ENCODE measurements at places on chromosomes 6 and 20. TPM values are rescaled to one million over a fixed set of nuclear protein-coding genes. Genes with fewer than 3 reads are reported as not detected.

Gene C20orf204
- polyA plus RNA-seq: 0.16 TPM

GRCh38 chr20:31704225-31705119 is 18.2 kb downstream of the BCL2L1 start:
- no peak for DNase-seq
- H3K27ac ChIP-seq: peak overlapping the region; percentile 80

- H3K4me1 ChIP-seq: peaks cover 5% of the 10 kb centered on the region
- H3K27me3 ChIP-seq: no peaks in the 10 kb centered on the region
Observed at GRCh38 chr20:9353180-9353915, 161.0 kb upstream of the LAMP5 start.

Gene TFAP2C
- polyA plus RNA-seq: not detected

GRCh38 chr6:111767752-111768430 is 105.4 kb downstream of the FYN start:
- H3K4me1 ChIP-seq: peaks cover 12% of the 10 kb centered on the region
- peaks cover 5% of the 10 kb centered on the region for H3K36me3 ChIP-seq
- no peaks in the 10 kb centered on the region for H3K27me3 ChIP-seq

Gene ADAM33
- polyA plus RNA-seq: 5.0 TPM

- H3K4me1 ChIP-seq: no peaks in the 10 kb centered on the region
- no peak overlapping the region for H3K27ac ChIP-seq
- DNase-seq: no peak
- no peaks in the 10 kb centered on the region for H3K27me3 ChIP-seq
Observed at GRCh38 chr6:106748547-106749207, 119.3 kb downstream of the QRSL1 start.

DNA sequence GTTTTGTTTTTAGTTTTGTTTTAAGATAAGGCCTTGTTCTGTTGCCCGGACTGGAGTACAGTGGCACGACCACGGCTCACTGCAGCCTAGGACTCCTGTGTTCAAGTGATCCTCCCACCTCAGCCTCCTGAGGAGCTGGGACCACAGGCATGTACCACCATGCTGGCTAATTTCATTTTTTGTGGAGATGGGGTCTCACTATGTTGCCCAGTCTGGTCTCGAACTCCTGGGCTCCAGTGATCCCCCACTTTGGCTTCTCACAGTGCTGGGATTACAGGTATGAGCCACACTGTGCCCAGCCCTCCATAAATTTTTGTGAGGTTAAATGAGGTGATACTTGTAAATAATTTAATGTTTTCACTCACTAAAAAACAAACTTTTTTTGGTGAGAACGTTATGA is 76.6 kb downstream of the ARID1B start:
- no peak for DNase-seq
- H3K4me3 ChIP-seq: no peak overlapping the region
- no peaks in the 10 kb centered on the region for H3K36me3 ChIP-seq
- peaks cover 19% of the 10 kb centered on the region for H3K4me1 ChIP-seq
- no peaks in the 10 kb centered on the region for H3K27me3 ChIP-seq
- no peak overlapping the region for H3K27ac ChIP-seq

Gene MAPK13
- polyA plus RNA-seq: 2.3 TPM

DNA sequence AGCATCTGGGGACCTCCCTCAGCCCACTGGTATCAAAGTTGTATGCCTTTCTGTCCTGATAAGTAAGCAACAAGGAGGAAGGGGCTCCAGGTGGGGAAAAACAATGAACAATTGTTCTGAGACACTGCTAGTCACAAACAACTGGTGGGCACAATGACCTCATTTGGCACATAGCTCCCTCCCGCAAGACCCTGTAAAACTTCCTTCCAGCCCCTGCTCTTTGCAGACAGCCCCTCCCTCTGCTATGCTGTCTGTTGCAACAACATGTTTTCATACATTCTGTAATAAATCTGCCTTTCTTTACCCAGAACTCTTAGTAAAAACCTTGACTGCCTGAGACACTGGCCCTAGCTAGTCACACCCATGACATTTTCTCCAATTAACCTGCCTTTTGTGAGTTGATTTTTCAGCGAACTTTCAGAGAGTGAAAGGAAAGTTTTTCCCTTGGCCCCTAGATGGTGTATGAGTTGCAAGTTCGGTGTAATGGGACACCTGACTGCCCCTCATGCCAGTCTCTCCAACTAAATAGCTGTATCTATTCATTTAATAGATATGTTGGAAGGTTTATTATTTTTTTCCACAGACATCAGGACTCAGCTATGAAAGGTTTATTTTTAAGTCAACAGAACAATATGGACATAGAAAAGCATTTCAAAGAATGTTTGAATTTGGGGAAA is 142.3 kb upstream of the SLC22A16 start:
- no peak for DNase-seq
- H3K36me3 ChIP-seq: peaks cover 41% of the 10 kb centered on the region

Gene TCP11
- polyA plus RNA-seq: 0.16 TPM

GRCh38 chr6:90406142-90406794 is 109.6 kb upstream of the BACH2 start:
- no peaks in the 10 kb centered on the region for H3K36me3 ChIP-seq
- no peaks in the 10 kb centered on the region for H3K27me3 ChIP-seq
- no peak overlapping the region for H3K27ac ChIP-seq
- no peak overlapping the region for H3K4me3 ChIP-seq

Gene LHFPL5
- polyA plus RNA-seq: not detected

DNA sequence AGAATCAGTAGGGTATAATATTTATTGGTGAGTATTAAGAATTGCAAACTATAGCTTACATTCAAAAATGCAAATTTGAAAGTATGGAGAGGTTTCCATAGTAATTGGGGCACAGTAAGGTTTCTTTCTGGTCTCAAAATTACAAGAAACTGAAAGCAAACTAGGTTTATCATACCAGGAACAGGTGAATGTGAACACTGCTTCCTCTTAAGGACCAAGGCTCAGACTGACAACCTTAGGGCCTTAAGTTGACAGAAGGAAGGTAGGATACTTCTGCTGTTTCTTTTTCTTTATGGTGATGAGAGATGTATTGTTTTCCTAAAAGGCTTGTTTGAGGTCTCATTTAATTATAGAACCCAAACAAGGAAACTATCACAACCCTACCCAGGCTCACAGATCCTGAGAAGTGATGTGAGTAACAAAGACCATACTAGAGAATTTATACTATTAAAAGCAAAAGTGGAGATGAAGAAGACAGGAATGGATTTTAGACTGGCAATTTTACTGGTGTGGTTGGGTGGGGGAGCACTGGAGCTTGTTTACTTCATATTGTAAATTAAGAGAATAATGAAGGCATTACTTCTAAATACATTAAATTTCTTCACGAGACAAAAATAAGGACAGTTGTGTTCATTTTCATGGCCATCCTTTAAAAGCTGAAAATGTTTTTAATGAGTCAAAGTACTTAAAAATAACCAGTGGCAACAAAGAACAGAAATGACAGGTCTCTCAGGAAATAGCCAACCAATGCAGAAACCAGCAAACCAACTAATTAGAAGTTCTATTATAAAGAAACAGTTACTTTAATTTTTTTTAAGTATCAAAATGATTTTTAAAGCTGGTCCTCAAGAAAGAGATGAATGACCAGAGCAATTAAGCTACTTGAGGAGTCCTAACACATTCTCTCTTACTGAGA is 21.3 kb downstream of the STAU1 start:
- no peaks in the 10 kb centered on the region for H3K27me3 ChIP-seq
- H3K27ac ChIP-seq: no peak overlapping the region
- no peaks in the 10 kb centered on the region for H3K4me1 ChIP-seq
- no peak overlapping the region for H3K4me3 ChIP-seq

DNA sequence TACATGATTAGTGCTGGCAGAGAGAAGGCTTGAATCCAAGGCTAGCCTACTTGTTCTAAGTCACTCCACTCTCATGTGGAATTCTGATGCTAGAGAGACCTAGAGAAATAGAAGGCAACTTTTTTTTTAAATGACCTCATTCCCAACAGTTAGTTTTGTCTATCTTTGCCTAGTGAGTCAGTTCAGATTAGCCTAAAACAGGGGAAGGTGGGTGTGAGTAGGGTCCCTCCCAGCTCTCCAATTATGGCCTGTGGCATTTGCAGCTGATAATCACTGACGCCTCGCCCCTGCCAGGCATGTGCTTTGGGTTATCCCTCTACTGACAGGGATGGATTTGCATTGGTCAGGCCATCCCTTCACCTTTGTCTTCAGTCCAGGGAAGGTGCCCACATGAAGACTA is 13.6 kb downstream of the TXLNB start:
- H3K27ac ChIP-seq: no peak overlapping the region
- peaks cover 6% of the 10 kb centered on the region for H3K27me3 ChIP-seq
- no peaks in the 10 kb centered on the region for H3K36me3 ChIP-seq
- no peak for DNase-seq
- no peaks in the 10 kb centered on the region for H3K4me1 ChIP-seq

GRCh38 chr6:34986845-34987246 is 97.8 kb downstream of the ANKS1A start:
- H3K36me3 ChIP-seq: peaks cover 19% of the 10 kb centered on the region
- peak; percentile 66 for DNase-seq
- no peaks in the 10 kb centered on the region for H3K27me3 ChIP-seq
- peak overlapping the region; percentile 45 for H3K4me3 ChIP-seq
- H3K27ac ChIP-seq: no peak overlapping the region
- no peaks in the 10 kb centered on the region for H3K4me1 ChIP-seq

- no peak overlapping the region for H3K27ac ChIP-seq
- H3K4me1 ChIP-seq: no peaks in the 10 kb centered on the region
- DNase-seq: no peak
- no peaks in the 10 kb centered on the region for H3K36me3 ChIP-seq
Observed at GRCh38 chr20:23167431-23167830, 81.3 kb upstream of the CD93 start.

- 0 out of 2 replicates have a peak, but pooled peaks cover 6% of the 10 kb centered on the region for H3K4me1 ChIP-seq
- no peaks in the 10 kb centered on the region for H3K27me3 ChIP-seq
- H3K27ac ChIP-seq: no peak within 1 kb of the TSS
- no peak within 1 kb of the TSS for H3K4me3 ChIP-seq
- H3K36me3 ChIP-seq: peaks cover 1% of the 10 kb centered on the region
Observed at GRCh38 chr6:32192608-32193039, at the start of gene GPSM3. TSS of gene GPSM3 (minus strand) at chr6:32192643. CDS start at chr6:32192513, 130 bp downstream.

DNA sequence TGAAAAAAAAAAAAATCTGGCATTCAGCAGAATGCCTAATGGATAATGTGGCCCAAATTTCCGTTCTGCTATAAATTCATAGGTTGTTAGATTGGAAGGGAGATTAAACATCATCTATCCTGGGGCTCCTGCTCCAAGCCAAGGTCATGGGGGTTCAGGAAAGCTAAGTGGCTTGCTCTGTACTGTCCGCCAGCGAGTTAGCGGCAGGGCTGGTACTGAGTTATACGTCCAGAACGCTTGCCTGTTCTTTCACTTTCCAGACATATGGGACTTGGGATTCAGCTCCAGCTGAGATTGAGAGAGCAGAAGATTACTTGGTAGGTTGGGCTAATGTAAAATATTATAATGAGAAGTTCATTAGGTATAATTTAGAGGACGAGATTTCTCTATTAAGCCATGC is 858 bp downstream of the RWDD1 start:
- H3K36me3 ChIP-seq: peaks cover 24% of the 10 kb centered on the region
- H3K4me3 ChIP-seq: peak overlapping the region; percentile 98
- H3K4me1 ChIP-seq: peaks cover 6% of the 10 kb centered on the region
- H3K27me3 ChIP-seq: no peaks in the 10 kb centered on the region
- DNase-seq: peak; percentile 51

DNA sequence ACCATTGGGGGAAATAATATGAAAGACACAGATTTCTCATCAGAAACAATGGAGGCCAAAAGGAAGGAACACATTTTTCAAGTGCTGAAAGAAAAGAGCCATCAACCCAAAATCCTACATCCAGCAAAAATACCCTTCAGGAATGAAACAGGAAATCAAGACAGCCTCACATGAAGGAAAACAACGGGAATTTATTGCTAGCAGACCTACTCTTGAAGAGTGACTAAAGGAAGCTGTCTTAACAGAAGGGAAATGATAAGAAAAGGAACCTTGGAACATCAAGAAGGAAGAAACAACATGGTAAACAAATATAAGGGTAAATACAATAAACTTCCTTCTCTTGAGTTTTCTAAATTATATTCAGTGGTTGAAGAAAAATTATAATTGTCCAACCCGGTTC is 44.2 kb downstream of the RNF24 start:
- no peak overlapping the region for H3K27ac ChIP-seq
- DNase-seq: no peak
- H3K27me3 ChIP-seq: no peaks in the 10 kb centered on the region
- H3K4me3 ChIP-seq: no peak overlapping the region
- no peaks in the 10 kb centered on the region for H3K36me3 ChIP-seq

- no peaks in the 10 kb centered on the region for H3K36me3 ChIP-seq
- no peak for DNase-seq
- peaks cover 74% of the 10 kb centered on the region for H3K27me3 ChIP-seq
- no peaks in the 10 kb centered on the region for H3K4me1 ChIP-seq
- H3K4me3 ChIP-seq: no peak overlapping the region
- no peak overlapping the region for H3K27ac ChIP-seq
Observed at GRCh38 chr20:23293689-23294088, 56.9 kb upstream of the NXT1 start.

GRCh38 chr6:149896491-149896890 is 1.4 kb downstream of the RAET1E start:
- H3K27me3 ChIP-seq: no peaks in the 10 kb centered on the region
- peaks cover 21% of the 10 kb centered on the region for H3K4me1 ChIP-seq
- peak overlapping the region; percentile 59 for H3K4me3 ChIP-seq
- no peak for DNase-seq
- H3K36me3 ChIP-seq: no peaks in the 10 kb centered on the region
- H3K27ac ChIP-seq: no peak overlapping the region

DNA sequence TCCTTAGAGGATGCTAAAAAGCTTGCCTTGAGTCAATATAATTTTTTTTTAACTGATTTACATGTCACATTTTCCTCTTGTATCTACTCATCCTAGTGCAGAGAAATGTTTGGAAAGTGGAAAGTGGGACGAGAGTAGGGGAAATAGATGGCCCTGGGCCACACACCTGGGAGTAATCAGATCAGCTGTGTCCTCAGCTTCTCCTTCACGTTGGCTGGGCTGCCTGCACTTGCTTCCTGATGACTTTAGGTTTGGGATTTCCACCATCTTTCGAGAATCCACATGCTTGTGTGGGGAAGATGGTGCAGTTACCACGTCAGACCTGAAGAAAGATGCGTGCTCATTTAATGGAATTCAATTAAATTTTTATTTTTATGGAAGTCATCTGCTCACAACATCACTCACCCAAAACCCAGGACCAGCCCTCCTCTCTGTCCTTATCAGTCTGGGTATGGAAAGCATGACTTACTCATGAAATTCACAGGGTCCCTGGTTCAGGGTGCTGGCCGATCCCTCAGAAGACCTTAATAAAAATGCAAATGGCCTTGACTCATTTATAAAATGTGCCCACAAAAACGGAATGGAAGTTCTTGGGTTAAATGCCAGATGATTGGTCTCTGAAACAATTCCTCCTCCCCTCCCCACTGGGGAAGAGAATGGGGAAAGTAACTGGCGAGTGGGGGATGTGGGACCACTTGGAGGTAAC is 74.5 kb upstream of the TIAM2 start:
- H3K4me3 ChIP-seq: no peak overlapping the region
- H3K27ac ChIP-seq: no peak overlapping the region
- no peak for DNase-seq
- H3K36me3 ChIP-seq: no peaks in the 10 kb centered on the region

Gene CBLN4
- polyA plus RNA-seq: not detected

- no peak overlapping the region for H3K4me3 ChIP-seq
- H3K27me3 ChIP-seq: no peaks in the 10 kb centered on the region
- no peak for DNase-seq
- H3K4me1 ChIP-seq: peaks cover 8% of the 10 kb centered on the region
Observed at GRCh38 chr6:25354078-25354932, 75.1 kb downstream of the CARMIL1 start.

Gene EPB41L1
- 20.7 TPM for polyA plus RNA-seq

Measured in SK-N-SH (cell line).